ENCODE measurements at places on chromosomes 13 and 19.

- peak; percentile 61 for DNase-seq
Measured at GRCh38 chr13:30125422-30126073, 181.8 kb downstream of the KATNAL1 start.

DNA sequence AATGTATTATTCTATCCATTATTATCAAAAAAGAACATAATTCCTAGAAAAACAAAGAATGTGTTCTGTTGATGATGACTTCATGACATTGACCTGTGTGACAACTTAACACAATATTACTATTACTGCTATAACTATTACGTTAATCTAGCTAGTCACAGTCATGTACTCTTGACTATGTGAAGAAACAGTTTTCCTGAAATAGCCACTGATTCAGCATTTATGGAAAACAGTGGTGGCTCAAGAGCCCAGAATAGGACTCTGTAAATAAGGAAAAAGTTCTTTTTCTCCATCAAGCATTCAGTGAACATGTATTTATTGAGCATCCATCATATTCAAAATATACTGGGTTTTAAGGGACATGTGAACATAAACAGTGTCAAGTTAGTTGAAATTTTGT lies 93.5 kb downstream of the COG6 start:
- no peak for DNase-seq

GRCh38 chr13:110115591-110115990 lies 191.4 kb downstream of the COL4A1 start:
- DNase-seq, result no peak

DNA sequence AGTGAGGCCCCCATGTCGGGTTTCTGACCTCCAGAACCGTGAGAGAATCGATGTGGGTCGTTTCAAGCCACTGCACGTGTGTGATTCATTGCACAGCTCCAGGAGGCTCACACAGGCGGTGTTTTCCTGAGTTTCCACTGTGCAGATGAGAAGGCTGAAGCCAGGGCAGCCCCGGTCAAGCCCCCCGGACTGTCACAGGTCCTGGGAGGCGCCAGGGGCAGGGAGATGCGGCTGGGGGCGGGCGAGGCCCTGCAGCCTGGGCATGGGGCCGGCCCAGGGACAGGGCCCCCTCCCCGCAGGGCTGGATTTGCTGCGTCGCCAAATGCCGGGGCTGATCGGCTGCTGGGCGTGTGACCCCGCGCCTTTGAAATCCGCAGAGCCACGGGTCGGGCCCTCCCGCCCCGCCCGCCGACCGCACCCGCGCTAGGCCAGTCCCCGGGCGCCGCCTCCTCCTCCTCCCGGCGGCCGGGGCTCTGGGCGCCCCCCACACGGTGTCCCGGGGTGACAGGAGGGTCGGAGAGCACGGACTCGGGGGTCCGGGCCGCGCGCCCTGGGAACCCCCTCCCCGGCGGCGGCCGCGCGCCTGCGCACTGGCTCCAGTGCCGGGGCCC lies 9.9 kb upstream of the MKNK2 start:
- no peak for DNase-seq

GRCh38 chr13:25166306-25166705 lies 5.8 kb downstream of the AMER2 start:
- no peak for DNase-seq

DNA sequence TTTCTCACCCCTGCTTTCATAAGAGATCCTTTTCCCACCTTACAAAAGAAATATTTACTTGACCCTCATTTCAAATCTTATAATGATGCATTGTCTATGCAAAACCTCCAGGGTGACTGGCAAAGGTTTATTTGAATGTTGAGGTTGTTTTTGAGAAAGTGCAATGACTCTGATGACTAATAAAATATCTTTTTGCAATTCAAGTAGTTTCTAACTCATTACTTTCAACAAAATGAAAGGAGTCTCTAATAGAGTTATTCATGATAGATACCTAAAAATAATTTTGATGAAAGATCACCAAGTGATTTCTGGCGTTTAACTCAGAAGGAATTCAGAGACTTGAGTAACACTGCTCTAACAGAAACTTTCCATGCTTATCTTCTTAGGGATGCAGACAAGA lies 144.2 kb downstream of the FOXO1 start:
- no peak for DNase-seq

DNA sequence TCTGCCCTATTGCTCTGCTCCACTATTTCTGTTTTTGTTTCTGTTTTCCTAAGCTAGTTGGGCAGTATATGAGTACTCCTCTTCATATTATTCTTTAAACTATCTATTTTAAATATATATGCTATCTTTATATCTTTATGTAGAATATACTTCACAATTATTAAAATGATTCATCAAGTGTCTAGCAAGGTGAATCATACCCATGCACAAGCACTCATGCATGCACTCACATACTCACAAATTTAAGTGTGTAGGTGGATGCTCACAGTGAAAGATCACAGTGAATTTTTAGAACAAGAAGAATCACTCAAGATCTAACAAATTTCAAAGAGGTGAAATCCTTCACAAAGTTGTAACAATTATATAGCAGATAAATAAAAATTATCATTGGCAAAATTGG lies 435.6 kb upstream of the SLITRK5 start:
- no peak for DNase-seq

- DNase-seq, result no peak
Measured at GRCh38 chr19:16342002-16342715, 17.5 kb downstream of the KLF2 start.

- DNase-seq, result no peak
Measured at GRCh38 chr13:24033527-24034302, 126.8 kb upstream of the SPATA13 start.

GRCh38 chr19:42461700-42462324 lies 19.1 kb upstream of the CXCL17 start:
- no peak for DNase-seq

DNA sequence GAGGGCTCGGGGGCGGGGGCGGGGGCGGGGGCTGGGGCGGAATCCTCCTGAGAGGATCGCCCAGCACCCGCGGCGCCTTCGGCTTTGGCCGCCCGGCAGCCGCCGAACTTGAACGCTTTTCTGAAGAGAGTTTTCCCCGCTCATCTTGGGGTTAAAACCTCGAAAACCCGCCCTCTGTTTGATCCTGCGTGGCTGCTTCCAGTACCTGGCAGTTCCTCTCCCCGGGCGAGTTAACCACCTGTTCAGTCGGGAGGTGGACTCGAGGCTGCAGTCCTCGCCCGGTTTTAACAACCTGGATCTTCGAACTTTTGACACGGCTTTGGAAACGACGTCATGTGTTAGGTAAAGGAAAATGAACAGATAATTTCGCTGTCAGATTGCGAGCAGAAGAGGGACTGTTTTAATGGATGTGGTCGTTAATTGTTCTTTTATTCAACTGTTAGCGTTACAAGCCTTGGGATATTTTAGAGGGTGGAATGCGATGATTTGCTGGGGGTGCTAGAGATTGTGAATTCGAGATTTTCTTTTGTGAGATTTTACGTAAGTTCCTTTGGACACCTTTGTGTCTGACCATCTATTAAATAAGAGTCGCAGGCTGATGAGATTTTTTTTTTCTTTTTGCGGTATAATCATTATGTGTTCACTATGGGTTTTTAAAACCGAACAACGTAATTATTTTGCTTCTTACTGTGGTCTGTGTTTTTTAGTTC lies 1.0 kb downstream of the FNDC3A start:
- peak; percentile 13 for DNase-seq

GRCh38 chr19:12937093-12937926 lies 1.1 kb upstream of the CALR start:
- no peak for DNase-seq

DNA sequence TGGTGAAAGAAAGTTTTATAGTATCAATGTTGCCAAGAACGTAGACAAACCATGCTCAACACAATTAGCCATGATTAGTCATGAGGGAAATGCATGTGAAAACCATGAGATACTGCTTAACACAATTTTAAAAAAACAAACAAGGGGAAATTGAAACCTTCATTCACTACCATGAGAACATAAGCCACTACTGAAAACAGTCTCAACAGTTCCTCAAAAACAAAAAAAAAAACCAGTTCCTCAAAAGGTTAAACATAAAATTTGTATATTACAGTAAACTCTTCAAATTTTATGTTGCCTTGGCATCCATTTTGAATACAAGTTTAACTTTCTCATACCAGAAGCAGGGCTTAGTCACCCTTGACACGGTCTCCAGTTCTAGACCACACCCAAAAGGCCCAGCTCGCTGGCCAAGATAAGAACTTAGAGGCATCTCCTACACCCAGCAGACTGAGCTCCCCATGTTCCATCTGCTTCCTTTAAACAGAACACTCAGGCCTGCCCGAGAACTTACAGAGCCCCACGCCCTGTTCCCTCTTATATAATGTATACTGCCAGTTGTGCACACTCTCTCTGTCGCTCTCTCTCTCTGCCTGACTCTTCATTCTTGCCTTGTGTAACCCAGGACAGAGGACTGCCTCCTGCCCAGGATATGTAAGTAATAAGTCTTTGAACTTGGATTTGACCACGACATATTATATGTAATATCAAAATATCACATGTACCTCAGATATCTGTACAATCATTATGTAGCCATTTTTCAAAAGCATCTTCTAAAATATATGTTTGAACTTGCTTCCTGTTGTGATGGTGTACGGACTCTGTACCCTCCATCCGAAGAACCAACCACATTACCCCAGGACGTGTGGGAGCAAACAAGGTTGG lies 67.4 kb downstream of the STK24 start:
- no peak for DNase-seq

DNA sequence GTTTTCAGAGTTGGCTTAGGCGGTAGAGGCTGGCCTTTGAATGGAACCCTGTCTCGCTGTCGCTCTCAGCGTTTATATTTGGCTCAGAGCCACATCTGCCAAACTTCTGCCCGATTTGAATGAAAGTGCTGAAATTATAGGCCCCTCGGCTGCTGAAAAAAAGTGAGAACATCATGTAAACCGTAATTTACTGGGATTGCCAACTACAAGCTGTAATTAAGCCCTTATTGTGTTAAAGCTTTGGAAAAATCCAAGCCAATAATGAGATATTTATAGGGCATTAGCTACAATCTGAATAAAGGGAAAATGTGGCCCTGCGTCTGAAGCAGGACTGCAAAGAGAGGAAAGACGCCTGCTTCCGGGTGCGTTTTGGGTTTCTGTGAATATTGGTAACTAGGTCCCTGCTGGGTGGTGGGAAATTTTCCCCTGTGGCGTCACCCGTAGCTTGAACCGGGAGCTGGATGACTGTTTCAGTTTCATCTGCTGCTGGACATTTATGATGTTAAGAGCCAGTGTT lies 9.9 kb downstream of the DNM2 start:
- no peak for DNase-seq

DNA sequence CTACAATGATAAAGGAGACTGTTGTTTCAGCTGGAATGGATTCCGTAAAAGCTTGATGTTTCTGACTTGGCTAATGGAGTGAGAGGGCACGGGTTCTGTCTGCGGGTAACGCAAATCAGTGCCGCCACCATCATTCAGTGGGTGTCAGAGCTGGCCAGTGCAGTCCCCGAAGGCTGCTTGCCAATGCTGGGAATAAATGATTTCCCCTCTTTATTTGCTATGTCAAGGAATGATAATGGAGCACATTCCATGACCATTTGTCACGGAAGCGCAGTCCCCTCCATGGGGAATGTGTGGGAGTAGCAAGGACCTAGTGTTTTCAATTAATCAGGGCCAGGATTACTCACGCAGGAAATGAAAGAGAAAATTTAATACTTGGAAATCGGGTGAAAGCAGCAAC lies 899.3 kb downstream of the UQCRFS1 start:
- DNase-seq, result no peak

GRCh38 chr13:33259296-33259695 lies 26.3 kb downstream of the STARD13 start:
- no peak for DNase-seq

- DNase-seq, result no peak
Measured at GRCh38 chr19:11496391-11497163, 9.1 kb downstream of the ZNF653 start.

GRCh38 chr13:44669534-44669933 lies 93.4 kb upstream of the TSC22D1 start:
- no peak for DNase-seq

DNA sequence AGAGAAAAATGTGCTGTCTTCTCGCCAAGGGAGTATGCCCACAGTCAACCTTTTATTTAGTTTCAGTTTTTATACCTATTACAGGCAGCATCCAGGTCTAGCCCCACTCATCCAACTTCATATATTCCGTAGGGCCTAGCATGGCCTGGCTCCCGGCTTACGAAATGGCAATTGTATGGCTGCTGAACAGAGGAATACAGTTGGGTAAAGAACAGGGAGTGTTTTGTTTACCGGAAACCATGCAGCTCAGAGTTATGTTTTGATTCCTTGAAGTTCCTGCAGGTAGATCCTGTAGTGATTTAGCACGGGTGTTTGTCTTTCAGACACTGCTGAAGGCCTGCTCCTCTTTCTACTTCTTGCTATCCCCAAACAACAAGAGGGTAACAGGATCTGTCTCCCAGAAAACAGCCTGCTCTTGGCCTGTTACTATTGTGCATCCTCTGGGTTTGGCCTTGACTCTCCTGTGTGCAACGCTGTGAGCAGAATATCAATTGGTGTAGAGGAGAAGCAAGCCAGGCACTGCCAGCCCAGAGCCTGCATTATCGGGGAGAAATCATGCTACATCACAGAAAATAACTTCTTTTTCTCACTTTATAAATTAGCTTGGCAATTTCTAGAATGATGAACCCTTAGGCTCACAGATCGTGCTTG lies 32.4 kb downstream of the OLFM4 start:
- no peak for DNase-seq

GRCh38 chr19:45195764-45196163 lies 17.2 kb downstream of the BLOC1S3 start:
- no peak for DNase-seq

DNA sequence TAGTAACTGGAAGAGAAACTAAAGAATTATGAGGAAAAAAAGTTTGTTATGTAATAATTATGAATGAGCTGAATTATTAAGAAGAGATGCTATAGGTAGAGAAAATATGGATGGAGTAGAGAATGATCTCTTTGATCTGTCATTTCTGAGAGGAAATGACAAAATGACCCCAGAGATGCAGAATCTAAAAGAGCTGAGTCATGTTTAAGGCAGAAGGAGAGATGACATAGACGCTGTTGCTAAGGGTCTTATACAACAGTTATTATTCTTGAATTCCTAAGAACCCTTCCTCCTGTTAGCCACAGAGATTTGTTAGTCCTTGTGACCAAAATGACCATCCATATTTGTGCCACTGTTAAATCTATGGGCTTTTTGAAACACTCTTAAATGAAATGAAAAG lies 58.3 kb upstream of the FREM2 start:
- no peak for DNase-seq

DNA sequence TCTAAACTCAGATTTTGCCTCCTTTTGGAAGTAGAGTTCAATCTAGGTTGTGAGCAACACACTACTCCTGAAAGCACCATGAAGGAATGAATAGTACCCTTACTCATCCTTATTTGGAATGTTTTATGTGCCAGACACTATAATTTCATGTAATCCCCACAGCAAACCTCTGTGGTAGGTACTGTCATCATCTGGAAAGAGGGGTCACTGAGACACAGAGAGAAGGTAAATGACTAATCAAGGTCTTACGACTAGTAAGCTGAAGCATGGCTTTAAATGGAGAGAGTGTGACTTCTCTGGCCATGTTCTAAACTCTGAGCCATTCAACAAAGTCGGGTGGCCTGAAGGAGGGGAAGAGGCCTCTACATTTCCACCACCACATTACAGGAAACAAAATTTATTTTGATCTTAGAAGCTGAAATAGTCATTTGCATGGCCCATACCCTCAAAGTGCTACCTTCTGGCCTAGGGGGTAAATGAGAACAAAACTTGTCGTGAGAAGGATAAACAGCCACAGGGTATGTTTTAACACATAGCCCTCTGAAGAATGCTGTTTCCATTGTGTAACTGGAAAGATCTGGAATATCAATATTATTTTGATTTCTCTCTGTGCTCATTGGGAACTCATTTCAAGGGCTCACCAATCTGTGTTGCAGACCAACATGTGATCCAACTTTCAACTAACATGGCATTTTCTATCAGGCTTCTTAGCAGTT lies 180.8 kb upstream of the RFC3 start:
- no peak for DNase-seq

Data from NCI-H510A (cell line).